ENCODE measurements at places on chromosomes 3 and 15.
A peak's percentile ranks its signal among the peaks of the same experiment; 100 is the strongest.

GRCh38 chr3:183731611-183732010 lies 34.0 kb downstream of the YEATS2 start:
- no peak for DNase-seq

DNA sequence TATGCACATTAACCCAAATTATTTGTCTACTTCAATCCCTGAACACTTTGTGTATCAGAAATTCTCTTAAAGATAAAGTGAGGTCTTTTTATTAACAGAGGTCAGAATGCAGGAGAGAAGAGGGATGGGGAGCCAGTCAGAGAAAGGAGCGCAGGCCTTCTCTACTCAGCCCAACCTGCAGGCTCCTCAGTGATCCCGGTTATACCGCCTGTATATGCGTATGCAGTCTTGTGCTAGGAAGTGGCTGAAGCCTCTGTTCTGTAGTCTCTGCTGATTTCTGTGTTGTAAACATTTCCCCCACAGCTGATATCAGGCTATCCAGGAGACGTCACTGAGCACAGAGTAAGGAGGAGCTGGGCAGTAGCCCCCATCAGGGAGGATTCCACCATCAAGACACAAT lies 57.9 kb downstream of the ABHD5 start:
- DNase-seq, result no peak

- DNase-seq, result no peak
Observed at GRCh38 chr3:5238545-5238944, 51.0 kb downstream of the EDEM1 start.

- no peak for DNase-seq
Observed at GRCh38 chr15:99404454-99404853, 153.2 kb downstream of the LRRC28 start.

- no peak for DNase-seq
Observed at GRCh38 chr3:46082849-46083248, 55.6 kb upstream of the XCR1 start.

DNA sequence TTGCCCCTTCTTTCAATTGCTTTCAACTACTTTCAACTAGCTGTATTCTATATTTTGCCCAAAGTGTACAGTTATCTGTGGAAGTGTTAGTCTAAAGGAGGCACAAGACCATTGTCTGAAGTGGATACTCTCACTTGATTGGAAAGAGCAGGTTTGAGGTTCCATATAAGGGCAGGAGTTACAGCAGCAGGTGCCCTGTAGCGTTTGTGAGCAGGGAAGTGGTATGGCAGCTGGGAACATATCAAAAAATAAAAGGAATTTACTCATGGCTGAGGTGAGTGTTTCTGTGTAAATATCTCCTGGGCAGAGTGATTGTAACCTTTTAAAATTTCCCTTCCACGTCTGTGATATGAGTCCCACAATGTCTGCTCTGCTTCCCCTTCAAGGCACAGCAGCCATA lies 38.5 kb upstream of the DNAJC13 start:
- DNase-seq, result no peak

- no peak for DNase-seq
Observed at GRCh38 chr15:99635794-99636193, 70.0 kb downstream of the MEF2A start.

- no peak for DNase-seq
Observed at GRCh38 chr3:100609305-100609704, at the start of gene ADGRG7. Gene ADGRG7 (plus strand): TSS chr3:100609601. CDS start chr3:100609857, 256 bp downstream.

DNA sequence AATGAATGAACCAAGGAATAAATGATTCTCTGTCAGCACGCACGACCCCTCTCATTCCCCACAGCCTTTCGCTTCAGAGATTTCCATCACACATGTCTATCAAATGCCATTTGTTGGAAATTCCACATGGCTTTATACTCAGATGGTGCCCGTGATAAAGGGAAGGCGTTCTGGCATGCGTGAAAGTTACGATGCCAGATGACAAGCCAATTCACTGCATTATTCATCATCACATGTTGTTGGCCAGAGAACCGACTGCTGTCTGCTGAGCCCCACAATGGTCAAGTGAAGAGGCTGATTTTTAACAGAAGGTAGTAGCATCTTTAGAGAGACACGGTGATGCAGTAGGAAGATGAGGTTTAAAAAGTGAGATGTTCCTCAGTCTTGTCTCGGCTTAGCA lies 74.1 kb upstream of the FRMD4B start:
- DNase-seq, result no peak

DNA sequence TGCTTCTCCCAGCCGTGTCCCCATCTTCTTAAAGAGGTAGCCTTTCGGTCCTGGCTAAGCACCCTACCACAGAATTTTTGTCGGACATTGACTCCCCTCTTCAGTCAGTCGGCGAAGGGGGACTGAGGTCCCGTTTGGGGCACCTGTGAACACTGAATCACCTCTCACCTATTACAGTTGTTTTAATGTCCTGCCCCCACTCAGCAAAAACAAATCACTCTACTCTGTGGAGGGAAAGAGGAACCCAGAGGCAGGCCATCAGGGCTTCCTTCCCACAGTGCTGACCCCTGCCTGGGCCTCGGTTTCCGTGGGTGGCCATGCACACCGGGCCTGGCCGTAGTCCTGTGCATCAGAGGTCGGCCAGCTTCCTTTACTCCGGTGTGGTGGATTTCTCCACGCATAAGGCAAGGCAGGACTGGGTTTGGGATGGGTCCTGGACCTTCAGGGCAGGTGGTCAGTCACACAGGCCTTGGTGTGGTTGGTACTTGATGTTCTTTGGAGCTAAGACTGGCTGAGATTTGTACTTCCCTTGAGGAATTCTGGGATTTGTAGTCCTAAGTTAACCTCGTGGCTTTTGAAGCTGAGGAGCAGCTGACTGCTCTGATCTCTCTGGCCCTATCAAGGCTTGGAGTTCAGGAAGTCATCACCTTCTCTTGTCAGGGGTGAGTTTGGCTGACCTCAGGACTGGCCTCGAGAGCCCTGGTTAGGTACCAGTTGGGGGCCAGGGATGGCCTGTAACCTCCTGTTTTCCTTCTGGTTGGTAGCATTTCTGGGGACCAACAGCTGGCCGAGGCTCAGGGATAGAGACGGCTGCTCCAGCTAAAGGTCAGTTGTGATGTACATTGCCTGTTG lies 627 bp upstream of the FAM131A start:
- peak; percentile 69 for DNase-seq

DNA sequence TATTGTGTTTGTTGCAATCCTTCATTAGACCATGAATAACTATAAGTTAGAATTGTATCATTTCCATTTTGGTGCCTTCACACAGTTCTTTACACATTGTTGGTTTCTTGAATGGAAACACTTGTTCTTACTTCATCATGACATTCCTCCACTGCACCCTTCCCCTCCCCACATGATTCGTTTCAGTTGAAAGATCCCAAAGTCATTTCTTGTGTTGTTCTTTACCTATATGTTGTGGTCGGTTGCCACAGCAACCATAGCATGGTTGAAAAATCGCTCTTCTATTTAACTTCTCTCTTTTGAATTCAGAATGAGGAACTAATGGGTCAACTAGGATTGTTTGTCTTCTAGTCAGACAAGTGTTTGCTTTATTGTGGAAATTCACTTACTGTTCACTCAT lies 103.3 kb downstream of the IL1RAP start:
- DNase-seq, result no peak

DNA sequence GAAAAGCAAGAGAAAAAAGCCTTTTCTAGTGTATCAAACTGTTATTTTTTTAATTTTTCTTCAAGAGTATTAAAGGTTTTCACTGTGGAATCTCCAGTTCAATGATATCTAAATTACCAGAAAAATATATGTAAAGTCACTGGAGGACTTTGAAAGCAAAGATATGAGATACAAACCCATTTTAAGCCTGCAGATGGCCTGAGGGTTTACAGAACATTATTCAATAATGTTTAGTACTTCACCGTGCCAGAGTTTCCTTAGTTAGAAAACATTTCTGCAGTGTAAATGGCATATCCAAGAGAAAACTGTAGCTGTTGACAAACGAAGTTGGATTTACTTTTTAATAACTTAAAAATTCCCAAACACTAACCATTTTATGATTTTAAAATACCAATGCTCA lies 529.4 kb upstream of the AGTR1 start:
- no peak for DNase-seq

GRCh38 chr15:101014921-101015841 lies 96.0 kb downstream of the LRRK1 start:
- peak; percentile 72 for DNase-seq

GRCh38 chr3:184440151-184440550 lies 60.3 kb downstream of the CHRD start:
- DNase-seq, result no peak

DNA sequence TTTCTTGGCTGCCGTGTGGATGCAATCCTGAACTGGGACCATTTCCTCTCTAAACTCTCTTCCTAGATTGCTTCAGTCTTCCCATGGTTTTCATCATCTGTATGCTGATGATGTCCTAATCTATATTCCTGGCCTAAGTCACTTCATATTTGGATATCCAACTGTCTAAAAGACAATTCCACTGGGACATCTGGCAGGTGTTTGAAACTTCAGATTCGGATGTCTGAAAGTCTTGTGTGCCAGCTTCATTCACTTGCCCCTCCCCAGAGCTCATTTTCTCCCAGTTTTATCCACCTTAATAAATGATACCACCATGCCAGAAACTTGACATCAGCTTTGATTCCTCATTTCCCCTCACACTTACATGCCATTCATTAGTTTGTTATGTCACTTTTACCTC lies 134.9 kb upstream of the PTX3 start:
- no peak for DNase-seq

DNA sequence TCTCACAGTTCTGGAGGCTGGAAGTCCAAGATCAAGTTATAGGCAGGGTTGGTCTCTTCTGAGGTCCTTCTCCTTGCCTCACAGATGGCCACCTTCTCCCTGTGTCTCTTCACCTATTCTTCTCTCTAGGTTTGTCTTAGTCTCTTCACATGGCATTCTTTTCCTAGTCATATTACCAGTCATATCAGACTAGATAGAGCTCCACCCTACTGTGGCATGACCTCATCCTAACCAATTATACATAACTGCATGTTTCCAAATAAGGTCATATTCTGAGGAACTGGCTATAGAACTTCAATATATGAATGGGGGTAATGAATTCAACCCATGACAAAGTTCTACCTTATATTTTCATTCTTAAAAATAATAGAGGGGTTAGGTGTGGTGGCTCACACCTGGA lies 196.4 kb upstream of the UBE3A start:
- peak; percentile 24 for DNase-seq

- no peak for DNase-seq
Observed at GRCh38 chr3:123401836-123402530, 46.9 kb downstream of the ADCY5 start.

- peak; percentile 3 for DNase-seq
Observed at GRCh38 chr3:121998611-121999473, 23.2 kb downstream of the ILDR1 start.

- DNase-seq, result no peak
Observed at GRCh38 chr3:12925648-12926047, 84.3 kb upstream of the RPL32 start.

GRCh38 chr3:152127058-152127457 lies 141.7 kb upstream of the MBNL1 start:
- DNase-seq, result no peak

GRCh38 chr15:44719293-44719999 lies 8.1 kb downstream of the B2M start:
- peak; percentile 33 for DNase-seq

- peak; percentile 91 for DNase-seq
Observed at GRCh38 chr15:58770519-58770856, 614 bp upstream of the MINDY2 start.

DNA sequence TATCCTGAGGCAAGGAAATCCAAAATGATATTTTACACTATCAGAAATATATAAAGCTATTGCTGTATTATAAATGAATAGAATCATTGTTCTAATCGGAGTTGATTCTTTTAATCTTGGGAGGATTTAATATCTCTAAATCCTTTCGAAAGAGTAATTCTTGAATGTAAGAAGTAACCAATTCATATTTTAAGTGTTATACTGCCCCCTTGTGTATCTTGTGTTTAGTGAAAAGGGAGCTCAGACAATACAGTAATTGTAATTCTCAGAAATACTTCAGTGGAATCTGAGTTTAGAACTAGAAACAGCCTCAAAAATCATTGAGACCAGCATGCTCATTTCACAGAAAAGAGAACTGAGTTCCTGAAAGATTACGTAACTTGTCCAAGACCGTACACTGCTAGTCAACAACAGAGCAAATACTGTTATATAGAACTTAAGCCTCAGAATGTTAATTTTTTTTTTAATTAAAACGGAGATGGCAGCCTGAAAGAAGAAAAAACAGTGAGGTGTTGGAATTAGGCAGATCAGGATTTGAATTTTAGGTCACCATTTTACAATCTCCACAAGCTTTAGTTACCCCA lies 42.9 kb downstream of the PLCH1 start:
- peak; percentile 59 for DNase-seq

DNA sequence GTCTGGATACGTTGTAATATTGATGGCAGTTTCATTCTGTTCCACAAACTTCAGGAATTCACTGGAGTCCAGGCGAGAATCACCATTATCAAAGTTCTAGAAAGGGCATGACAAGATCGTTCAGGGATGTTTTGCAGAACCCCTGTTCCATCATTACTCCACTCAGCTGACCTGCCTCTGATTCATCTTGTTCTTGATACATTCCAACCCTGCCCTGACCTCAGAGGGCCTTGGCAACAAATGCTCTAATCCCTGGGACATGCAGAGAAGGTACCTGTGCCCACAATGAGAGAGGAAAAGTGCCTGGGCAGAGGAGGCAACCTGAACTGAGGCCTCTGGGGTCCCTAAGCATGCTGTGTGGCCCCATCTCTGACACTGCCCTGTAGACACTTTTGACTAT lies 45.9 kb downstream of the FSTL1 start:
- peak; percentile 47 for DNase-seq

- DNase-seq, result no peak
Observed at GRCh38 chr15:73338606-73339374, 30.0 kb downstream of the HCN4 start.

DNA sequence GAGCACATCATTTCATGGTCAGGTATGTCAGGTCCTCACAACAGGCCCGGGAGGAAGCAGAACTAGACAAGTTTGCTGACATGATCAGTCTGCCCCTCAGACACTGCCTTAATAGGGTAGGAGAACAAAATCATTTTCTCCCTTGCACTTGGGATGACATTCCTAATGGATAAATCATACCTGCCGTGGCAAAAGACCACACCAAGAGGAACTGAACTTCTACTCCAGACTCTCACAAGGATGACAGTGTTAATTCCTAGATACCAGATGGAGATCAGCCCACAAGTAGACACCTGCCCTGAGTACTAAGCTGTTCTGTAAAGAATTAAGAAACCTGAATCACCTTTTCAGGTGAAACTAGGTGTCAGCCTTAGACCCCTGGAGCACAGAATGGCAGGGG lies 19.5 kb downstream of the SIAH2 start:
- peak; percentile 81 for DNase-seq

- peak; percentile 91 for DNase-seq
Observed at GRCh38 chr3:73419179-73419803, 205.4 kb downstream of the PDZRN3 start.

Data from EH (cell line).